ENCODE measurements at places on chromosomes 12 and 14. TPM values are rescaled to one million over a fixed set of nuclear protein-coding genes. Genes with fewer than 3 reads are reported as not detected.
A peak's percentile ranks its signal among the peaks of the same experiment; 100 is the strongest.

DNA sequence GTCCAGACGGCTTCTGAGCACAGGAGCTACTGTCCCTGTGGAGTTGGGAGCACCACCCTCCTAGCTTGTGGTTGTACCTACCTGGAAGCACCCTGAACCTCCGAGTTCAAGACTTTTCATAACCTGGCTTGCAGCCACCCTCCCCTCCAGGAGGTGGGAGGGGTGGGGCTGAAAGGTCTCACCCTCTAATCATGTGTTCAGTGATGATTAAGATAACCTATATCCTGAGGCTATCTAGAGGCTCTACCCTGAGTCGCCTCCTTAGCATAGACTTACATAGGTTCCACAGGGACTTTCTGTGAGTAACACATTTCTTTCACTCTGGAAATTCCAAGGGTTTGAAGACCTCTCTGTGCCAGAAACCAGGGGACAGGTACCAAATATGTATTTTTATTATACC is 146.5 kb downstream of the CFAP54 start:
- H3K27ac ChIP-seq, result no peak overlapping the region
- H3K4me1 ChIP-seq, result no peaks in the 10 kb centered on the region
- no peak for DNase-seq
- no peaks in the 10 kb centered on the region for H3K36me3 ChIP-seq
- H3K27me3 ChIP-seq, result no peaks in the 10 kb centered on the region
- H3K4me3 ChIP-seq, result no peak overlapping the region

- no peak overlapping the region for H3K4me3 ChIP-seq
- no peak for DNase-seq
- H3K36me3 ChIP-seq, result no peaks in the 10 kb centered on the region
- H3K4me1 ChIP-seq, result no peaks in the 10 kb centered on the region
- H3K27ac ChIP-seq, result no peak overlapping the region
- no peaks in the 10 kb centered on the region for H3K27me3 ChIP-seq
Measured at GRCh38 chr12:76113800-76114757, 29.6 kb upstream of the NAP1L1 start.

Gene INSM2
- total RNA-seq, result 0.10 TPM

GRCh38 chr12:1847411-1847810 is 27.0 kb downstream of the LRTM2 start:
- no peak overlapping the region for H3K27ac ChIP-seq
- H3K4me3 ChIP-seq, result no peak overlapping the region
- DNase-seq, result no peak
- peaks cover 26% of the 10 kb centered on the region for H3K27me3 ChIP-seq

Gene NRXN3
- 22.1 TPM for total RNA-seq

Gene CAPZA3
- 0.36 TPM for total RNA-seq

- H3K36me3 ChIP-seq, result no peaks in the 10 kb centered on the region
- peaks cover 6% of the 10 kb centered on the region for H3K4me1 ChIP-seq
- no peak for DNase-seq
- no peak overlapping the region for H3K27ac ChIP-seq
- H3K27me3 ChIP-seq, result peaks cover 14% of the 10 kb centered on the region
Measured at GRCh38 chr12:128402486-128403243, 135.7 kb downstream of the TMEM132C start.

Gene KRT74
- total RNA-seq, result not detected

Gene POTEG
- not detected for total RNA-seq

GRCh38 chr12:12689647-12690300 is 6.2 kb downstream of the GPR19 start:
- H3K4me1 ChIP-seq, result peaks cover 3% of the 10 kb centered on the region
- H3K4me3 ChIP-seq, result no peak overlapping the region
- H3K27ac ChIP-seq, result no peak overlapping the region

DNA sequence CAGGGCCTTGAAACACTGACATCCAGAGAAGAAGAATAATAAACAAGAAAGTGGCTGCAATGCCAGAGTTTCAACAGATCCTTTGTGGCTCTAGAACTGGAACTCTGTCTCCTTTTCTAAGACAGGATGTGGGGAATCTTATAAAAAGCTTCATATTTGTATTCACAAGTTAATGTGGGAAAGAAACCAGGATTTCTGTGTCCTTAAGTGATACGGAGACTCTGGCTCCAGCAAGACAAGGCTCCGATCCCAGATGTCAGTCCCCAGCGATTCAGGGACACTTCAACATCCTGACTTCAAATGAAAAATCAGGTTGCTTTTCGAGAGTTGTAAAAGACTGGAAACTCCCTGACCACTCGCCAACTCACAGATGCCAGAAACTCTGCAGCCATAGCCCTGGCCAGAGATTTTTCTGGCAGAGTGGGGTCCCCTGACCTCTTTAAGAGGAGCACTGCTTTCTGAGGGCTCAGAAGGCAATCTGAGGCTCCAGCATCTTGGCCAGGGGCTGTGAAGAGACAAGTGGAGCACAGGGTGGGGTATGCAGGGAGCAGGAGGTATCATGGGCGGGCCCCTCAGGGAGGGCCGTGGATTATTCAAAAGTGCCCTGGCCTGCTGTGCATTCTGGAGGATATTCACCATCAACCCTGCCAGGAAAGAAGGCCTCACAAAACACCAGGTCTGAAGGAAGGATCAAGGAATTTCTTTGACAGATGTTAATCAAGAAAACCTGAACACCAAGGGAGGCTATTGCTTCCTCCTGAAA is 53.3 kb downstream of the TMX1 start:
- DNase-seq, result no peak
- H3K27ac ChIP-seq, result no peak overlapping the region
- no peaks in the 10 kb centered on the region for H3K36me3 ChIP-seq
- no peaks in the 10 kb centered on the region for H3K4me1 ChIP-seq
- no peaks in the 10 kb centered on the region for H3K27me3 ChIP-seq

GRCh38 chr14:92937051-92937937 is 14.3 kb downstream of the CHGA start:
- no peak for DNase-seq
- no peaks in the 10 kb centered on the region for H3K36me3 ChIP-seq
- peak overlapping the region; percentile 87 for H3K27ac ChIP-seq
- no peaks in the 10 kb centered on the region for H3K27me3 ChIP-seq
- H3K4me1 ChIP-seq, result no peaks in the 10 kb centered on the region

DNA sequence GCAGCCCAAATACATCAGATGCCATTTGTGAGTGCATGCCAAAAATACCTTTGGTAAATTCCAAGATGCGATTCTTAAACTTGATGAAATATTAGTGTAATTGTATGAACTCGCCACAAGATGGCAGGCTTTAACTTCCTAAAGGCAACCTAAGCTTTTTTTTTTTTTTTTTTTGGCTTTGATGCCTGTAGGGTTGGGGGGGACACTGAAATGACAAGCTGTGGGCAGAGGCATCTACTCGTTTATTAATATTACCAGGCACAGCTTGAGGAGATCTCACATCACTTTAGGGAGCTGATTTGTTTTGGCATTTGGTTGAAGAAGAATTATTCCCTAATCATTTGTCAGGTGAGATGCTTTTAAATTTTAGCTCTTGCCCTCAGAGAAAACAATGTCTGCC is 126.7 kb upstream of the CCDC196 start:
- DNase-seq, result no peak
- no peak overlapping the region for H3K27ac ChIP-seq
- peaks cover 3% of the 10 kb centered on the region for H3K27me3 ChIP-seq
- H3K36me3 ChIP-seq, result no peaks in the 10 kb centered on the region

DNA sequence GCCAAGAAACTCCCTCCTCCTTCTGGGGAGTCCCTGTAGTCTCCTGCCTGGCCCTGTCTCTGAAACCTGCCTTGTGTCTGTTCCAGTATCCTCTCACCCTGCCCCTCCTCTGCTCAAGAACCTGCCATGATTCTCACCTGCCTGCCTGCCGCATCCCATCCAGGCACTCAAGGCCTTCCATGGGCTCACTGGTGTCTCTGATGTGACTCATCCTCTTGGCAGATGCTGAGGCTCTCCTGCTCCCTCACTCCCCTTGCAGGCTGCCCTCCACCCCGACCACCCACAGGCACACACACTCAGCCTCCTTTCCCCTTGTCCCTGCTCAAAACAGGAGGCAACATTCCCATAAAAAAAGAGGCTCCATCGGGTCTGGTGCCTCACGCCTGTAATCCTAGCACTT is 5.8 kb upstream of the BEGAIN start:
- no peak overlapping the region for H3K4me3 ChIP-seq
- DNase-seq, result no peak
- H3K36me3 ChIP-seq, result no peaks in the 10 kb centered on the region
- peaks cover 65% of the 10 kb centered on the region for H3K27me3 ChIP-seq
- no peak overlapping the region for H3K27ac ChIP-seq

DNA sequence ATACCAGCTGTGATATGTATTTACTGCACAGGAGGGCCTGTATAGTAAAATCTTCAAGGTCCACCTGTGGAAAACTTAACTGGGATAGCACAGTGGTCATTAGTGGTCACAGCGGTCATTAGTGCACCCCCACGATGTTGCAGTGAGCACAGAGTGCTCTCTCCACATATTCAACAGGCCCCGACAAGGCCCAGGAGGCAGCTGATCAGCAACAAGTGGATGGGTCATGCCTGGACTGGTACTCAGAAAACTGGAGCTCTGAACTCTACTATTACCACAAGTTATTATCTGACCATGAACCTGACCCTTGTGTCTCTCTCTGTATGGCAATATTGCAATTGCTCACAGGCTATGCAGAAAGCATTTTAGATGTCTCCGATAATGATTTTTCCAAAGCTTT is 129.5 kb downstream of the SLC35F4 start:
- H3K27ac ChIP-seq, result no peak overlapping the region
- H3K4me3 ChIP-seq, result no peak overlapping the region
- H3K36me3 ChIP-seq, result no peaks in the 10 kb centered on the region

GRCh38 chr12:132329036-132329719 is at the start of gene GALNT9:
Gene GALNT9, minus strand, starts transcription at chr12:132329589. Its CDS starts 386 bp downstream, at chr12:132329203.
- H3K4me3 ChIP-seq, result peak within 1 kb of the TSS; percentile 11
- DNase-seq, result peak; percentile 60
- no peaks in the 10 kb centered on the region for H3K36me3 ChIP-seq
- peaks cover 71% of the 10 kb centered on the region for H3K27me3 ChIP-seq
- H3K27ac ChIP-seq, result no peak within 1 kb of the TSS
- H3K4me1 ChIP-seq, result peaks cover 3% of the 10 kb centered on the region

GRCh38 chr12:76531056-76531455 is 28.5 kb downstream of the OSBPL8 start:
- H3K36me3 ChIP-seq, result peaks cover 12% of the 10 kb centered on the region
- no peak for DNase-seq
- no peak overlapping the region for H3K4me3 ChIP-seq
- peaks cover 10% of the 10 kb centered on the region for H3K4me1 ChIP-seq

DNA sequence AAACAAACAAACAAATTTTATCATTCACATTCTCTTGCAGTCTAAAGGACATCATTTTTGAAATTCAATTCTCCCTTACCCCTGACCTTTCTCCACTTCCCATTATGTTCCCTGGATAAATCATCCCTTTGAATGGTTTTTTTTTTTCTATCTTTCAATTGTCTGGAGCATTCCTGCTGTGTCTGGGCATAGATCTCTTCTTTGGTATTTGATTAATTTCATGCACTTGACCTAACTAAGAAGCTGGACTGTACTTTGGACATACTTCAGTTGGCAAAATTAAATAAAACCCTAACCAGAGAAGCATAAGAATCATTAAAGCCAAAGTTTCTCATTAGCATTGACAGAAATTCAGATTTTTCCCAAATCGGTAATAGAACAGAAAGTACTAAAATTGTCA is 163.6 kb upstream of the BMP4 start:
- no peak for DNase-seq
- H3K4me1 ChIP-seq, result peaks cover 5% of the 10 kb centered on the region
- no peaks in the 10 kb centered on the region for H3K36me3 ChIP-seq
- H3K27me3 ChIP-seq, result no peaks in the 10 kb centered on the region

DNA sequence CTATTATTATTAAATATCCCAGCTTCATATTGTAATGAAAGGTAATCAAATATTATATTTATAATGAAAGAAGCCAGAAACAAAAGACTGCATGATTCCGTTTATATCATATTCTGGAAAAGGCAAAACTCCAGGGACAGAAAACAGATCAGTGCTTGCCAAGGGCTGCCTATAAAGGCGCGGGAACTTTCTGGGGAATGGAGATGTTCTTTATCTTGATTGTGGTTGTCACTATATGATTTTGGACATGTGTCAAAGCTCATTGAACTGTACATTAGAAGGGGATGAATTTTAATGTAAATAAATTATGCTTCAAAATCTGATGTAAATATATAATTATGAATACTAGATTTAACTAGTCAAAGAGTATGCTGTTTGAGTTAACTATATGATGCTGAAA is 115.4 kb upstream of the KRAS start:
- H3K27me3 ChIP-seq, result no peaks in the 10 kb centered on the region
- no peak overlapping the region for H3K4me3 ChIP-seq
- H3K4me1 ChIP-seq, result peaks cover 7% of the 10 kb centered on the region
- no peak for DNase-seq

GRCh38 chr14:22383515-22384166 is 205.4 kb downstream of the DAD1 start:
- peaks cover 6% of the 10 kb centered on the region for H3K27me3 ChIP-seq
- no peak for DNase-seq
- H3K4me3 ChIP-seq, result no peak overlapping the region
- peaks cover 8% of the 10 kb centered on the region for H3K4me1 ChIP-seq
- H3K36me3 ChIP-seq, result no peaks in the 10 kb centered on the region
- no peak overlapping the region for H3K27ac ChIP-seq

GRCh38 chr12:66289485-66289884 is 12.8 kb upstream of the HELB start:
- H3K27ac ChIP-seq, result no peak overlapping the region
- no peak overlapping the region for H3K4me3 ChIP-seq
- H3K27me3 ChIP-seq, result peaks cover 2% of the 10 kb centered on the region
- no peaks in the 10 kb centered on the region for H3K4me1 ChIP-seq
- H3K36me3 ChIP-seq, result no peaks in the 10 kb centered on the region

- H3K36me3 ChIP-seq, result no peaks in the 10 kb centered on the region
- no peak overlapping the region for H3K27ac ChIP-seq
- peak; percentile 92 for DNase-seq
- H3K27me3 ChIP-seq, result peaks cover 61% of the 10 kb centered on the region
- H3K4me1 ChIP-seq, result no peaks in the 10 kb centered on the region
Measured at GRCh38 chr12:125683748-125684381, 618.6 kb downstream of the AACS start.

Data from progenitor cell of endocrine pancreas (in vitro differentiated cells).